Smooth muscle cell of trachea (primary cell): ENCODE measurements at places on chromosomes 11 and 22. TPM values are rescaled to one million over a fixed set of nuclear protein-coding genes. Genes with fewer than 3 reads are reported as not detected.

The OR5D13 gene
- not detected in 2 replicates for total RNA-seq

The OR8D4 gene
- total RNA-seq = not detected in 2 replicates

The SLC22A24 gene
- total RNA-seq = not detected in 2 replicates

The C11orf42 gene
- not detected in 2 replicates for total RNA-seq

The PRRG4 gene
- total RNA-seq = under 0.01 and 0.15 TPM in 2 replicates

The RAB39A gene
- total RNA-seq = not detected in 2 replicates

The NF2 gene
- total RNA-seq = 74.8 and 93.8 TPM in 2 replicates

The CRYBB1 gene
- total RNA-seq = not detected in 2 replicates

The SMIM35 gene
- not detected in 2 replicates for total RNA-seq

The BDNF gene
- 5.2 and 10.6 TPM in 2 replicates for total RNA-seq

The LARGE2 gene
- total RNA-seq = under 0.01 TPM in 1 of 2 replicates, not detected in the other

The CABP4 gene
- not detected in 2 replicates for total RNA-seq

The SLC35C1 gene
- 9.9 and 13.7 TPM in 2 replicates for total RNA-seq

The RAG2 gene
- total RNA-seq = not detected in 2 replicates
